Endothelial cell of umbilical vein (primary cell): ENCODE measurements at places on chromosomes 11 and 22. TPM values are rescaled to one million over a fixed set of nuclear protein-coding genes. Genes with fewer than 3 reads are reported as not detected.

OR52I1 gene
- total RNA-seq = not detected in 2 replicates

OR8D4 gene
- not detected in 2 replicates for total RNA-seq

GRCh38 chr11:9855579-9856287 lies 191.9 kb downstream of the SWAP70 start:
- DNase-seq = no peak

DNA sequence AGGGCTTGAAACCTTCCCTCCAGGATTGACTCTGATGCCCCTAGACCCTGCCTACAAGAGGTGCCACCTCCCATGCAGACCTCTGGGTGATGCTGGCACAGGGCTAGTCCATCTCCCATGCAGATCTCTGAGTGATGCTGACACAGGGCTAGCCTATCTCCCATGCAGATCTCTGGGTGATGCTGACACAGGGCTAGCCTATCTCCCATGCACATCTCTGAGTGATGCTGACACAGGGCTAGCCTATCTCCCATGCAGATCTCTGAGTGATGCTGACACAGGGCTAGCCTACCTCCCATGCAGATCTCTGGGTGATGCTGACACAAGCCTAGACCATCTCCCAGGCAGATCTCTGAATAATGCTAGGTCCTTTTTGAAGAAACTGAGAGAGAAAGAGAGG lies 321.7 kb downstream of the NTM start:
- DNase-seq = no peak
